ENCODE measurements at places on chromosomes 11 and 22.

DNA sequence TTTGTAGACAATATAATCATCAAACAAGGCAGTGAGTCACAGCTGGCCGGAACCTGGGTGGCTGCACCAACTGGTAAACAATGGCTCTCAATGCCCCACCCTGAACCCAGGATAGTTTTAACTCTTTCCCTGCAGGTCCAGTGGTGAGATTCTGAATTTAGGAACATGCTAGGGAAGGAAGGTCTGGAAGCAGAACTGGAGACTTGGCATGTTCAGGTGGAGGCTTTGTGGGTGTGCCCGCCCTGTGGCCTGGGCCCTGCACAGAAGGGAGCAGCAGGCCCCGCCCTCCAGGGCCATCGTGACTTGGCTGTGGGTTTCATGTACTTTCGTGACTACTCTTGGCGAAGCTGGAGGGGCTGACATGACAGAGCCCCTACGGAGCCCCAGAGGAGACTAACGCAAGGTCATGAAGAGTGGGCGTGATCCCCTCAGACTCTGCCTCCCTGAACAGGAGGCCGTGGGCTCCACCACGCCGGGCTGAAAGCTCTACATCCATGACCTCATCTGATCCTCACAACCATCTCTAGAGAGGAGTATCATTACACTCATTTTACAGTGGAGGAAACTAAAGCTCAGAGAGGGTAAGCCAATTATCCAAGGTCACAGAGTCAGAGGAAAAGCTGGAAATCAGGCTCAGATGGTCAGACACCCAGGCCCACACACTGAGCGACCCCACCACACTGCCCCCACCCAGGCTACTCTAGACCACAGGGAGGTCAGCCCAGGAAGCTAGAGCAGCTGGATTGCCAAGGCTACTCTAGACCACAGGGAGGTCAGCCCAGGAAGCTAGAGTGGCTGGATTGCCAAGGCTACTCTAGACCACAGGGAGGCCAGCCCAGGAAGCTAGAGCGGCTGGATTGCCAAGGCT, 27.3 kb downstream of the MAFF start:
- no peak for DNase-seq

DNA sequence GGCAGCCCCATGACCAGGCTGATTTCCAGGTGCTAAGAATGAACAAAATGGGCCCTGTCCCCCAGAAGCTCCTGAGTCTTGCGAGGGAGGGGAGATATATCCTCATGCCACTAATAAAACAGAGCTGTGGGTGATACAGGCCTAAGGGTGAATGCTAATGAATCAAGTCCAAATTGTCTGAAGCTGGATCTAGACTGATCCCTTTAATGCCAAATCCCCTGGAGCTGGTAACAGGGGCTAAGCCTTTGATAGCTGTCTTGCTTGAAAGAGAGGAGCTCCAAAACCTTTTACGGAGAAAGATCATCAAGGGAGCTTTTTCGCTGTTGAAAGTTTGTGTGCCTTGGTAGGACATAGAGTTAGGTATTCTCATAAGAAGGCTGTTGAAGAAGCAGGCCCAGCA, 79.7 kb downstream of the PPFIBP2 start:
- DNase-seq = no peak

- no peak for DNase-seq
Observed at GRCh38 chr11:92941676-92942571, 27.5 kb upstream of the MTNR1B start.

- no peak for DNase-seq
Observed at GRCh38 chr22:23074451-23074850, 4.1 kb downstream of the GNAZ start.

Measured in CD4-positive, alpha-beta T cell (primary cell).